ENCODE measurements at places on chromosomes 5 and 9. TPM values are rescaled to one million over a fixed set of nuclear protein-coding genes. Genes with fewer than 3 reads are reported as not detected.

- peak; percentile 76 for DNase-seq
- no peaks in the 10 kb centered on the region for H3K36me3 ChIP-seq
- peaks cover 15% of the 10 kb centered on the region for H3K4me1 ChIP-seq
- peak overlapping the region; percentile 77 for H3K4me3 ChIP-seq
Measured at GRCh38 chr9:77011973-77012821, 7.3 kb upstream of the FOXB2 start.

DNA sequence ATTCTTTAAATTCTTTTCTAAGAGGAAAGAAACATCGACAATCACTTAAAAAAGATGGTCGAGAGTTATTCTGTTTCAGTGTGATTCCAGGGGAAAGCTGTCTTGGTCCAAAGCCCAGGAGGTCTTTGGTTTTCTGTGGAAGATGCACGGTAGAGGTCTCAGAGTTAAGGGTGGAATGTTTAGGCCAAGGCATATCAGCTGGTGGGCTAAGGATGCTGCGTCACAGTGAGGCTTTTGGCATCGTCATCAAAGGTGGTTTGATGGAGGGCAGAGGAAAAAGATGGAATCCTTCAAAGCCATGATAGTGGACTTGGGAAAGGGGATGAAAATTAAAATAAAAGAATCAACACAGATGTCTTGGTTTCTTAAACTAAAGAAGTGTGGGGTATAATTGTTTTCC is 137.3 kb upstream of the ANKH start:
- H3K27ac ChIP-seq, result no peak overlapping the region
- H3K4me3 ChIP-seq, result no peak overlapping the region
- no peaks in the 10 kb centered on the region for H3K36me3 ChIP-seq
- no peaks in the 10 kb centered on the region for H3K4me1 ChIP-seq

The DIRAS2 gene
- total RNA-seq, result 0.05 TPM

DNA sequence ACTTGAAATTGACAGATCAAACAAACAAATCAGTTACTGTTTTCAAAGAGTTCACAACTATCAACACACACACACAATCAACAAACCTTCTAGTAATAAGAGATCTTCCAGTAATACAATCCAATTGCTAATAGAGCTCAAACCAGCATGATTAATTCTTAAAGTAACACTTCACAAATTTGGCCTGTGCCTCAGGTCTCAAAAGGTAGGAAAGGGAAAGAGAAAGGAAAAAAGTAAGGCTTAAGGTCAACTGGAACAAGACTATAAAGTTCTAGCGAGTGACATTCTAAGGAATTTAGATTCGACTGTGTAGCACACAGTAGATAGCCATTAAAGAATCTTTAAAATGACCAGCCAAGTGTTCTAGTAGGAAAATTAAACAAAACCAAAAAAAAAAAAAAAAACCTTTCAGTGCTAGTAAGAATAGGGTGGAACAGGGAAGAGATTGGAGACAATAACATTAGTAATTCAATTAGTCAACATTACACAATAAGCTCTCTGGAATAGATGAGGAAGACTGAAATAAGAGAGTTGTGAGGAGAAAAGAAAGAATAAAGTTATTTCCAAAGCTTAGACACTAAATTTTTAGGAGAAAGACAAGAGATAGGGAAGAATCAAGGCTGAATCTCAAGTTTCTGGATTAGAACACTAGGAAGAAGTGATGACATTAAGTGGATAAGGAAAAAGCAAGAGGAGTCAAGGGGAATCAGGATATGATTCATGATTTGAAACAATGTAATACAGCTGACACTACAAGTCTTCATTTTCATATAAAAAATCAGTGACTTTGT is 86.1 kb downstream of the FBXL17 start:
- no peaks in the 10 kb centered on the region for H3K4me1 ChIP-seq
- no peak for DNase-seq
- H3K27me3 ChIP-seq, result no peaks in the 10 kb centered on the region
- peaks cover 3% of the 10 kb centered on the region for H3K36me3 ChIP-seq
- no peak overlapping the region for H3K27ac ChIP-seq

The RANBP3L gene
- not detected for total RNA-seq

- no peak overlapping the region for H3K27ac ChIP-seq
- DNase-seq, result no peak
- no peaks in the 10 kb centered on the region for H3K4me1 ChIP-seq
- H3K27me3 ChIP-seq, result no peaks in the 10 kb centered on the region
- no peak overlapping the region for H3K4me3 ChIP-seq
Measured at GRCh38 chr9:106779796-106780195, 83.2 kb upstream of the ZNF462 start.

Data from activated T-cell treated with anti-CD3 and anti-CD28 coated beads, Interleukin-2, amount 50 U/mL, for 72 hours (primary cell).